Hematopoietic multipotent progenitor cell treated with erythropoietin and hydrocortisone succinate and interleukin-3 and kit ligand, for 8 days (in vitro differentiated cells): ENCODE measurements at places on chromosomes 3 and 15.

DNA sequence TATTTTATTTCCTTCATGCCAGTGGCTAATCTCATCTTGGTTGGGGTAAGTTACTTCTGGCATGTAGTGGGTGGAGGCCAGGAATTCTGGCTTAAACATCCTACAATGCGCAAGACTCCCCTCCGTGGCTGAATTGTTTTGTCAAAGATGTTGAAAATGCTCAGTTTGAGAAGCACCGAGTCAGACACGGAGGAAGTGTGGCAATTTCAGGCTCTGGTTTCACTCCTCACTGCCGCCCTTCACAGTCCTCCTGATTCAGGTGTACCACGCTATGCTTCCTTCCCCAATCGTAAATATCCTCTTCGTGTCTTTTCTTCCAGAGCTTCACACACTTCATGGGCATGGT lies 150.7 kb downstream of the OPA1 start:
- no peak for DNase-seq

DNA sequence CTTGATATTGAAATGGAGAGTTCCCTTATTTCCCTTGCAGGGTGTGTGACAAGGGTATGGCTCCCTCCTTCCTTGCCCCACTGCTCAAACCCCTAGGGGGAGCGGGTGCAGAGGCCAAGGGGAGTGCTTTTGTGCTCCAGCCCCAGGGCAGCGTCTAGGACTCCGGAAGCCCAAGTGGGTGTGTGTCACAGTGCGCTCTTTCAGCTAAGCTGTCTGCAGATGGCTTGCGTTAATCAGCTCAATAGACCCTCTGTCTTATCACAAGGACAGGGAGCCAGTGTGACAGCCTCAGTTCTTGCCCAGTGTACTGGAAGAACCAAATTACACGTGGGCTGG lies 523.6 kb upstream of the LMCD1 start:
- DNase-seq = no peak

GRCh38 chr3:194450341-194450740 lies 36.5 kb downstream of the ATP13A3 start:
- no peak for DNase-seq

DNA sequence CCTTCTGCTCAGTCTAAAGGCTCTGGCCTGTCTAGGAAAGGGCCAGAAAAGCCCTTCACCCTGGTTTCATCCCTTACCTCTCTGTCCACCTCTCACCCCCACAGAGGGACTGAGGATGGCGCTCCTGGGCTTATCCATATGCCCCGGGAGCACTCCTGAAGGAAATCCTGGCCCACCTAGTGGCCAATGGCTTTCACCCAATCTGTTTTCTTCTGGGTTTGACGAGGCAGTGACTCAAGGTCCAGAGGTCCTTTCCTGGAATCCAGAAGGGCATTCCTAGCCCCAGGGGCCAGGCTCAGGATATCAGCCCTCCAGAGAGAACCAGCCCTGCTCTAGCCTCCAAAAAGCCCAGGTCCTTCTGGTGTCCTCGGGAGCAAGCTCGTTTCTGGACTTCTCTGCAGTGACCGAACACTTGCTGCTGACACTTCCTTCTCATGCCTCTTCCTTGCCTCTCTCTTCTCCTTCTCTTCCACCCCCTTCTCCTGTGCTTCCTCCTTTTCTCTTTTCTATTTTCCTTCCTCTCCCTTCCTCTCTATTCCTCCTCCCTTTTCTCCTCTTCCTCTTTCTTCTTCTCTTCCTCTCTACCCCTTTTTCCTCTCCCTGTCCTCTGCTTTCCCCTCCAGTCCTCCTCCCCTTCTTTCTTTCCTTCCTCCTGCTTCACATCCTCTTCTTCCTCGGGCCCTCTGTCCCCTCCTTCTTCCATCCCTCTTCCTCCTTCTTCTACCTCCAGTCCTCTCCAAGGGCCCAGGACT lies 59.6 kb downstream of the RHCG start:
- DNase-seq = no peak

- DNase-seq = no peak
Measured at GRCh38 chr15:50687302-50687902, 805 bp upstream of the TRPM7 start.

GRCh38 chr3:69671082-69671952 lies 67.9 kb upstream of the MITF start:
- peak; percentile 63 for DNase-seq

DNA sequence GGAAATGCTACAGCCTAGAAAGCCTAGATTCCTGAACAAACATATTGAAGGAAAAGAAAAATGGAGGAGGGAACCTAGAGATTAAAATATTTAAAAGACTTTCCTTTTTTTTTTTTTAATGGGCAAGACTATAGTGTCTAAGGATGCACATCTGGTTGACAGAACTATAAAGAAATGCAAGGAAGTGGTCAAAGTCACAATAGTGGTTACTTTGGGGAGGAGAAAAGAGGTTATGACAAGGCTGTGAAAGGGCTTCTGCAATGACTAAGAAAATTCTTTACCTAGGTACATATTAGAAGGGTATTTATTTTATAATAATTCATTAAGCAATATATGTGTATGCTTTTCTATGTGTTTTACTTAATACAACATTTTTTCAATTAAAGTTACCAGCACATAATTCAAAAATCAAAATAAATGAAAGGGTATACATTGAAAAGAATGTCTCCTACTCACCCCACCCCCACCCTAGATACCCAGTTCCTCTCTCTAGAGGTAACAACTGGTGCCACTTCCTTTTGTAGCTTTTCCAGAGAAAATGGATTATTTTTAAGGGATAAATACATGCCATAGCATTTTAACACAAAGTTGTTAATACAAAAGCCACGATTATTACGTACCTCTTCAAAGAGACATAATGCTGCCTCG lies 70.1 kb downstream of the HERC1 start:
- DNase-seq = no peak
